ENCODE measurements at places on chromosomes 1 and 21.
A peak's percentile ranks its signal among the peaks of the same experiment; 100 is the strongest.

DNA sequence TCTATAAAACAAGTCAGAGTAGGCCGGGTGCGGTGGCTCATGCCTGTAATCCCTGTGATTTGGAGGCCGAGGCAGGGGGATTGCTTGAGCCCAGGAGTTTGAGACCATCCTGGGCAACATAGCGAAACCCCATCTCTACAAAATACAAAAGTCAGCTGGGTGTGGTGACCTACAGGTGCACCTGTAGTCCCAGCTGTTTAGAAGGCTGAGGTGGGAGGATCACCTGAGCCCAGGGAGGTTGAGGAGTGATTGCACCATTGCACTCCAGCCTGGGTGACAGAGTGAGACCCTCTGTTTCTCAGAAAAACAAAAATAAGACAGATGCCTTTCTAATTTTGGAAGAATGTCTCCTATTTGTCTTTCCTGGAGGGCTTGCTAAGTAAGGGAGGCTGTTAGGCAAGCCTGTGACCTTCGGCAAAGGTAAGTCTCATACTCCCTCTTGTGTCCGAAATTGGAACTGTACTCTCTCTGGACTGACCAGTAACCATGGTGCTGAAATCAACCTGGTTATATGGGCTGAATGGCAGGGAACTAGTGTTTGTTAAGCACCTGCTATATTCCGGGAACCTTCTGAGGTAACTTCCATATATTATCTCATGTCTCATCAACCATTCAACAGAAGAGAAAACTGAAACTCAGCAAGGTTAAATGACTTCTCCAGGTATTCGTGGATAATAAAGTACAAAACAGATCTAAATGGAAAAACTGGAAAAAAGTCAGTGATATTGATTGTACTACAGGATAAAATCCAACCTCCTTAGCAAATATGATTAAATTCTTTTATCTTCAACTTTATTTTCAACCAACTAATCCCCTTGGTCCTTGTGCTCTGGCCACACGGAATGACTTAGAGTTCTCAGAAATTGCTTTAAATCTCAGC lies 11.8 kb upstream of the RAB3B start:
- peak; percentile 93 for DNase-seq

- DNase-seq: no peak
Measured at GRCh38 chr1:10676963-10677362, 119.5 kb downstream of the CASZ1 start.

- DNase-seq: no peak
Measured at GRCh38 chr1:15322648-15323350, 75.8 kb downstream of the FHAD1 start.

DNA sequence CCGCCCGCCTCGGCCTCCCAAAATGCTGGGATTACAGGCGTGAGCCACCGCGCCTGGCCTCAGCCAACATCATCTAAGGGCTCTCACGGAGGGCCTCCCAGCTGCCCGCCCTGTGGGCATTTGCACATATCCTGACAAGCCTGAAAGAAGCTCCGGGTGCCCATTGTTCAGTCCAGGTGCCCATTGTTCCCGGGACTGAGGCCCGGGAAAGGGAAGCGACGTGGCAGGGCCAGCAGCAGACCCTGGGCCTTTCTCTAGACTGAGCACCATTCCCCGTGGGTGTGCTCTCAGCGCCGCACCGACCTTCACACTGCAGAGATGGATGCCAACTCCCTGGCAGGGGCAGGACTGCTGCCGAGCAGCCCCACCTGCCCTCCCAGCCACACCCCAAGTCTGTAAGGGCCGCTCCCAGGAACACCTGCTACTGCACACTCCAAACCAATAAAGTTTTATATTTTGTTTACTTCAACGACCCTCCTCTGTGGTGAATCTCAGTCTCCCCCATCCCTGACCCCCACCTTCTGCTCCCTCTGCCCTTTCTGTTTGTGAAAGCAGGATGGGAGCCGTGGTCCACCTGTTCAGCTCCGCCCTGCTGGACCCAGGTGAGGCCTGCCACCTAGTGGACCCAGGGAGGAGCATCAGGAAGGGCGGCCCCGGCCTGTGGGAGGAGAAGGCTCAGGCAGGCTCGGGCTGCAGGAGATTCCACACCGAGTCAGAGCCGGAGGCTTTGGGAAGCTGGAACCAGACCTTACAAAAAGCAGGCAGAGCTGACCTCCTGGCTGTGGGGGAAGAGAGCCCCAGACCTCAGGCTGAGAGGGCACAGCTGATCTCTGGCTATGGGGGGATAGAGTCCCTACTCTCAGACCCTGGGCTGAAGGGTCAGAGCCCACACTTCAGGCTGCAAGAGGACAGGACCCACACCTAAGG lies 1.1 kb upstream of the TMEM82 start:
- peak; percentile 15 for DNase-seq

GRCh38 chr21:38311765-38312164 lies 55.0 kb downstream of the KCNJ15 start:
- DNase-seq: no peak

- DNase-seq: no peak
Measured at GRCh38 chr1:27705545-27705944, 20.2 kb upstream of the FAM76A start.

GRCh38 chr1:209455661-209456358 lies 127.7 kb upstream of the CAMK1G start:
- no peak for DNase-seq

DNA sequence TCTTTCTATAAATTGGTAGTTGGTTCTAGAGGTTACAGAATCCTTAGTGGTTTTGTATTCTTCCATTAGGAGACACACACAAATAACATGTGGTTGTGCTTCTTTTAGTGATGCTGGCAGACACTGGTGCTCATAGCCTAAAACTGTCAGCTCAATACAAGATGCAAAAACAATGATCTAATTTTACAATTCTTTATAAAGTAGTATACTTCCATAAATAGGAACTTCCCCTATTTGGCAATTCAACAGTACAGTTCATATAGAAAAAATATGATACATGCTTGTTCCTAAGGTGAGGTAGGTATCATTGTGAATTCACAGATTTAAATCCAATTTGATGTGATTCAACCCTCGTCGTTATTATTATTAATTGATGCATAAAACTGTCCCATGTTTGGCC lies 20.8 kb upstream of the CCDC17 start:
- no peak for DNase-seq

DNA sequence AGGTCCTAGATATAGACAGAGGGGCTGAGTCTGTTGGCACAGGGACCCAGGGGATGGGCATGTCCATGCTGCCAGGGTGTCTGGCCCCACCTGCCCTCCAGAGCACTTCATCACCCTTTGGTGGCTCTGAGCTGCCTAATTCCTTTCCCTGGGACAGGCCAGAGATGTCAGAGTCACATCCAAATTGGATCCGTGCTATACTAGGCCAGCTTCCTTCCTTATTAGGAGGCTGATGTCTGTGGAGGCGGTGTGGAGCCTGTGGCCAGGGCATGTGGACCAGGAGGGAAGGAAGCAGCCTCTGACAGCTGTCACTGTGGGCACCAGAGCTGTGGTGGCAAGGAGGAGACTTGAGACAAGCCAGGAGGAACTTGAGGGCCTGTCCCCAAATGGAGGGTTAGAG lies 77.7 kb upstream of the TMEM51 start:
- DNase-seq: no peak

DNA sequence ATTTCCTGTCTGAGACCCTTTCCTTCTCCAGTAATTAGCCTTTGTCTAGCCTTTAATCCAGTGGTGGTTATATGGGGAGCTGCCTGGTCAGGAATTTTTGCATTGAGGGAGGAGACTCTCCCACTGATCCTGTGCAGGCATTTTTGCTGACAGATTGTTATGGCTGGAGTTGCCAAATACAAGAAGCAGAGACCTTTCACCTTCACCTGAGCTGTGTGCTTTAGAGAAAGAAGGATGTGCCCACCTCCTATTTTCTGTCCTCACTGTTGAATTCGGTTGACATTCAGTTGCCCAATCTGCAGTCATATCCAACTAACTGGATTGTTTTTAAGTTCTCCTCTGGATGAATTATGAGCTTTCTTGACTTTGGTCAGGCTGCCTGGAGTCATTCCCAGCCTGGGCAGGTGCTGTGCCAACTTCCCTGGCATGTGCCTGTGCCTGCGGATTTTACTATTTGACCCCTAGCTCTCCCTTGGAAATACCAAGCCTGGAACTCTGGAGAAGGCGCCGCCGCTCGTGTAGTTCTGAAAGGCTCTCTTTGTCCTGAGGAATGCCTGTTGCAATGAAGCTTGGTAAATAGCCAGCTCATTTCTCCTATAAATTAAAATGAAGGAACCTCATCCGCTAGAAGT lies 143.9 kb downstream of the NOS1AP start:
- DNase-seq: no peak

GRCh38 chr1:230261928-230262650 lies 164.0 kb downstream of the PGBD5 start:
- no peak for DNase-seq

- DNase-seq: no peak
Measured at GRCh38 chr1:157195521-157196244, 57.5 kb upstream of the ETV3 start.

DNA sequence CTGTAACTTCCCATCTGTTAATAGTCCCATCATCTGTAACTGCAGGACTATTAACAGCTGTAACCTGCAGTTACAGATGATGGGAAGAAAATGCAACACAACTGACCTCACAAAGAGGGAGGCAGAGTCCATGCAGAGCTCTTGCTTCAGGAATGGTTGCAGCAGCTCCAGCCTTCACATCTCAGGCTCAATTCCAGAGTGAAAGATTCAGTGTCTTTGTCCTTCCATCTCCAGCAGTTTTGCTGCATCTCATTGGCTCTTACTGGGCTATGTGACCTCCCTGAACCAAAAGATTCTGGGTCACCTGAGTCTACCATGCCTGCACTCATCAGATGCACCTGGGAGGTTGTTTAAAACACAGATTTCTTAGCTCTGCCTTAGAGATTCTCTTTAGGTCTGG lies 686.7 kb downstream of the MATN1 start:
- no peak for DNase-seq

- no peak for DNase-seq
Measured at GRCh38 chr1:55005351-55006140, 6.8 kb downstream of the BSND start.

- DNase-seq: no peak
Measured at GRCh38 chr1:71046891-71047634, 553 bp downstream of the PTGER3 start.

DNA sequence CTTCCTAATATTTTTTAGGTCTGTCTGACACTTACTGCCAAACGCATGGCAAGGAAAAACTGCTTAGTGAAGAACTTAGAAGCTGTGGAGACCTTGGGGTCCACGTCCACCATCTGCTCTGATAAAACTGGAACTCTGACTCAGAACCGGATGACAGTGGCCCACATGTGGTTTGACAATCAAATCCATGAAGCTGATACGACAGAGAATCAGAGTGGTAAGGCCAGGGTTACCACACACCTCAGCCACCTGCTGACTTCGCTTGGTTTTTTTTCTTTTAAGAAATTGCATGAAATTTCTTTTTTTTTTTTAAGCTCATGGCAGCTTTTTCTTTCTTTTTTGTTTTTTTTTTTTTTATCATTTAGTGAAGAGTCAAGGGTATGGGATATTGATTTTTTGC lies 17.2 kb downstream of the ATP1A1 start:
- no peak for DNase-seq

- DNase-seq: no peak
Measured at GRCh38 chr1:227583354-227583753, 20.0 kb downstream of the ZNF678 start.

DNA sequence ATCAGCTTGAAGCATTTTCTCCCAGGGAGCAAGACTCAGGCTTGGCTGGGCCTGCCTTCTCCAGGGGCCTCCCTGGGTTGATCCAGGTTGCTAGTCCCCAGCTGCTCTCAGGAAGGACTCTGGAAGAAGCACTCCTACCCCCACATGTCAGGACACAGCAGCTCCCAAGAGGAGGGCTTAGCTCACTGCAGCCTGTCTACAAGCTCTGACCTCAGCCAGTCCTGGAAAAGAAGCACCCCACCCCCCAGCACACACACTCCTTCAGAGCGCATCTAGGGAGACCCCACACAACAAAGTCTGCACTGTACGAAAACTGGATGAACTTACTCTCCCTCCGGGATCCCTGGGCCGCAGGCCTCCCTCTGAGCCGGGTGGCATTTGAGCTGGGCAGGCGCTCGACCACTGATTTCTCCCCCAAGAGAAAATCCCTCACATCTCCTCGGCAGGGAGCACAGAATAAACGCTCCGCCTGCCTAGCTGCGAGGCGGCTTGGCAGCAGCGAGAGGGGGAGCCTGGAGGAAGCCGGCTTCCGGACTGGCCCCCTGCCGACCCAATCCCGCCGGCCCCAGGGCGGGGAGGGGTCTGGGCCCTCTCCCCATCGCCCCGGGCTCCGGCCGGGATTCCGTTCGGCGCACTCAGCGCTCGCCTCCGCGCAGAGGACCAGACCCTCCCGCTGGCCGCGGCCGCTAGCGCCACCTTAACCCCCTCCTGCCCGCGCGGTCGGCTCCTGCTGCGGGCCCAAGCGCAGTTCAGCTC lies at the start of gene KCNA2:
Gene KCNA2, minus strand, starts transcription at position 458 of the 756 bp plus-strand sequence. CDS start 1,576 bp downstream, outside the sequence.
- no peak for DNase-seq

GRCh38 chr1:197173571-197174507 lies 27.4 kb upstream of the ASPM start:
- DNase-seq: no peak

DNA sequence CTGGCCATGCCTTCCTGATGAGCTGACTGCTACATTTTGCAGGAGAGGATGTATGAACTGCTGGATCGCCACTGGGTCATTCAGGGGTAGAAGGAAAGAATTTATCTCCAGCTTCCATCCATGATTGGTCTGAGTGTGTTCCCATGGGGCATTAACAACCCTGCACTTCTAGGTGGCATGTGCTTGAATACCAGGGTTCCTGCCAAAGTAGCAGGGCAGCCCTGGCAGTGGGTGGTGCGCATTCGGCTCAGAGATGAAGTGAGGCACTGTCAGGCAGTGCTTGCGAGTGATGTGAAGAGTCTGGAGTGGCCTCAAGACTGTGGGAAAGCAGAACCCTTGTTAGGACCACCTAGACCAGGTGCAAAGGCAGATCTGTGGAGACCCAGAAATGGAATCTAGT lies 294.9 kb downstream of the ASTN1 start:
- no peak for DNase-seq

DNA sequence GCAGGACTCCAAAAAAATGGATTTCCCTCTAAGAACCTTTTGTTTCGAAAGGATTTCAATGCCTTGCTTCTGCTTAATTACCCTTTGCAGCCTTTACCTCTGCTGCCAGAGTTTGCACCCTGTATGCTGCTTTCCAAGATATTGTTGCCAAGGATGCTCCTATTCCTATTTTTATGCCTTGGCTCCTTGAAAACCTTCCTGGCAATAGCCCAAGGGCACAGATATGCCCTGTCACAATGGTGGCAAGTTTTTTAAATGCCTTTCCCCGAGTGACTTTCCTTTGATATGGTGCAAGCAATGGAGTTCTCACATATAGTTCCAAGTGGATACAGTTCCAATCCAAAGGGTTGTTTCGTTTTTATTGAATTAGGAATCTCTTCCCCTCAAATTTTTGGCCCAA lies 1983.0 kb downstream of the MRPL39 start:
- no peak for DNase-seq

DNA sequence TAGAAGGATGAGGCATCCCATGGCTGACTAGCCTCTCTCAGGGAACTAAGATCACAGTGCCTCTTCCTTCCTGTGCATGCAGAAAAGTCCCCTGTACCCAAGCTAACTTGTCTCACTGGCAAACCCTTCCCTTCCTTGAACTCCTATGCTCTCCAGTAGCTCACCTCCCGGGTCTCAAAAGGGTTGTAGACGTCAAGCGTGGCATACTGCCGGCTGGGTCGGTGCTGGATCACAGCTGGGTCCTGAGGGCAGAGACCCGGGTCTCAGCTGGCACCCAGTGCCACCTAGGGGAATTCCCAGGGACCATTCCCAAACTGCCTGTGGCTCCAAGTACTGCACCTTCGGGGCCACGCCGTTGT lies 688 bp downstream of the SCAMP3 start:
- no peak for DNase-seq

- no peak for DNase-seq
Measured at GRCh38 chr21:45788198-45788597, 144.7 kb downstream of the PCBP3 start.

Measured in HFF-Myc (cell line).